Fibroblast of skin of back (primary cell): ENCODE measurements at places on chromosomes 5 and 9.
A peak's percentile ranks its signal among the peaks of the same experiment; 100 is the strongest.

- DNase-seq: peak; percentile 30
Measured at GRCh38 chr5:174323878-174324281, 278.4 kb downstream of the NSG2 start.

- no peak for DNase-seq
Measured at GRCh38 chr5:108141676-108142075, 240.2 kb downstream of the FBXL17 start.

- no peak for DNase-seq
Measured at GRCh38 chr9:88880199-88880598, 111.1 kb upstream of the S1PR3 start.

GRCh38 chr5:82734347-82734746, 342.8 kb downstream of the TMEM167A start:
- DNase-seq: no peak

- DNase-seq: no peak
Measured at GRCh38 chr5:93609762-93610161, 26.7 kb downstream of the NR2F1 start.

GRCh38 chr5:24208686-24209106, 436.1 kb downstream of the CDH10 start:
- DNase-seq: no peak
